Right ventricle myocardium inferior (tissue), 1 donor: ENCODE measurements at places on chromosomes 7 and 10. TPM values are rescaled to one million over a fixed set of nuclear protein-coding genes. Genes with fewer than 3 reads are reported as not detected.

CABCOCO1 gene
- total RNA-seq: not detected

EPHA1 gene
- not detected for total RNA-seq

PLPP4 gene
- not detected for total RNA-seq

CLCN1 gene
- not detected for total RNA-seq

SKIDA1 gene
- 2.6 TPM for total RNA-seq

MBL2 gene
- not detected for total RNA-seq

TMEM184A gene
- total RNA-seq: 0.32 TPM

ASB10 gene
- 41.4 TPM for total RNA-seq

CCL24 gene
- not detected for total RNA-seq

CALML3 gene
- not detected for total RNA-seq

- peak; percentile 31 for DNase-seq
Observed at GRCh38 chr10:115831016-115831415, 442.0 kb downstream of the GFRA1 start.

DNA sequence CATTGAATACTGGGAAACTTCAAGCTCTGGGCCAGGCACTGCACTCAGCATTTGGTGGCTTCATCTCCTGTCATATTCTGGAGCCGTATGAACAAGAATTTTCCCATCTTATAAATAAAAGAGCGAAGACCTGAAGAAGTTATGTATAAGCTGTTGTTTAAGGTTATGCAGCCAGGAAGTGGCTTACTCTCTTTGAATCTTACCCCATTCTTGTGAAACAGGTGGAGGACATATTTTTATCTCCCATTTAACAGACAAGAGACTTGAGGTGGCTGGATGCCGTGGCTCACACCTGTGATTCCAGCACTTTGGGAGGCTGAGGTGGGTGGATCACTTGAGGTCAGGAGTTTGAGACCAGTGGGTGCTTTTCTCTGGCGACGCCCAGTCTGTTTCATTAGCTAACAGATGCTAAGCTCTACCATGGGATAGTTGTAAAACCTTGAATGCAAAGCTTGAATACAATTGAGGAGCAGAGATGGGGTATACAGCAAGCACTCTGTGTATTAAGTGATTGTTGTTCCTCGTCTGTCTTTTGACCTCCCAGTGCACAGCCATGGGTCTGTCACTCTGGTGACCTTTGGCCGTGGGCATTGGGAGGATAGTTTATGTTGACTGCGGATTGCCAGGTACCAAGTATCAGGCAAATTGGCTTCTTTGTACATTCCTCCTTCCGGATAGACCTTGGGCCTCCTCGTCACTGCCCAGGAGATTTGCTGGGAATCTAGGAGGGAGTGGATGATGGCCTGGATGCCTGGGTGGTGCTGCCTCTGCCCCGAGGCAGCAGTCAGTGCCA lies 85.8 kb downstream of the GRK5 start:
- no peak for DNase-seq

GRCh38 chr7:33760834-33761233 lies 144.5 kb upstream of the BMPER start:
- no peak for DNase-seq

DNA sequence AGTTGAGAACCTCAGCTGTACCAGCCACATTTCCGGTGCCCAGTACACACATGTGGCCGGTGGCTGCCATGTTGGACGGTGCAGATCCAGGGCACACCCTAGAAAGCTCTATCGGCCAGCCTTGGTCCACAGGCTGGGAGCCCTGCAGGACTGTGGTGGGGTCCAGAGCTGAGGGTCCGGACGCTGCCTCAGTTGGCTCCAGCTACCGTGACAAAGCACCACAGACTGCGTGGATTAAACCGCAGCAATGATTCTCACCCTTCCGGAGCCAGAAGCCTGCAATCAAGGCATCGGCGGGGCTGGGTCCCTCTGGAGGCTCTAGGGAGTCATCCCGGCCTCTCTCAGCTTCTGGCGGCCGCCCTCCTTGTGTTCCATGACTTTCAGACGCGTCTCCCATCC lies 50.1 kb downstream of the PDGFA start:
- DNase-seq: no peak

DNA sequence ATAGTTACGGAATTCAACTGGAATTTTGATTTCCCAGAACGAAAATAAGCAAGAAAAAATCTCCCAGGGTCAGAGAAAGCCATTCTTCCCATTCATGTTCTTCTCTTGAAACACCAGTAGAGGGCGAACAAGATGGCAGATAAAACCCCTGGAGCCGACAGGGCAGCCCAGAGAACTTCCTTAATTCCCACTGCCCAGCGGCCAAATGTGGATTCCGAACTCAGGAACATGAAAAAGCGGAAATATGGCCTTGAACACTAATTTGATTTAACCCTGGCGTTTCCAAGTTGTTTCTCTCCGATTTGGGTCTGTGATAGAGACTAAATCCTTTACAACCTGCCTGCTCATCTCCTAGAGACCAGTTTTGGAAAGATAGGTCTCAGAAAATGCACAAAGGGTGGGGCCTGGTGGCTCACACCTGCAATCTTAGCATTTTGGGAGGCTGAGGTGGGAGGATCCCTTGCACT lies 100.7 kb upstream of the WAC start:
- peak; percentile 73 for DNase-seq

DNA sequence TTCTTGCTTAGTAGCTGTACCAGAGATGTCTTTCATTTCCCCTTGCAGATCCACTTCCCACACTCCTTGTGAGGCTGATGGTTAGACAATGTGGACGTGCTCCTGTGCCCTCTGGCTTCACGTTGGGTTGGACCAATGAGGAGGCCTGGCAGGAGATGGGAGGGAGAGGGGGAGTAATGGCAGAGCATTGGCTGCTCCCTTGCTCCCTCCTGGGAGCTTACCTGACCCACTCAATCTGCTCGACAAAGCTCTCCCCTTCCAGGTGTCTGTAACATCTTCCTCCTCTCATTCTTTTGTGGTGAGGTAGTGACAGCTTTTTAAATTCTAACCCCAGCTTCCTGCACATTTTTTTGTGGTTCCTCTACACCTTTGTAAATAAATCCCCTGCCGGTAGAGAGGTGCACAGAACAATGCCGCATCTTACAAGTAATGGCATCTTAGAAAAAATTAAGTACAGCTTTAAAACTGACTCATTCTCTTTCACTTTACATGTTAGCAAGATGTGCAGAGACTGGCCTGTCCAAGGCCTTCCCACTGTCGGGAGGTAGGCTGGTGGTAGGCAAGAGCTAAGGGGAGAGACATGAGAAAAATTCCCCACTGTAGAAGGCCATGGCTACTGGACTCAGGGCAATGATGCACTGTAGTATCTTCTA lies 134.3 kb downstream of the HTR7 start:
- no peak for DNase-seq

DNA sequence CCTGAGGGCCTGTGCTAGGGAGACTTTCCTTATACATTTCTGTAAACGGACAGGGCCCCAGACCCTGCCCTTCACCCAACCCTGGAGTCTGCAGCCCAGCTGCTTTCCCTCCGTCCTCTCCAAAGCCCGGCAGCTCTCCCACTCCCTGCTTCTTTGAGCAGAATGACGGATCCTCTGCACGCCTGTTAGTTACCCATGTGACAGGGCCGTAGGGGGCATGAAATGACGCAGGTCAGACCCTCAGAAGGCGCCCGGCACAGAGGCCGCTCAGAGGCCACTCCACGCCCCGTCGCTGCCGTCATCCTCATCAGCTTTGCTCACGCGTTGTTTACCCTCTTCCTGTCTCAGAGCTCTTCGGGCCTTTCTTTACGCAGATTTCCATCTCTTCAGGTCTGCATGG lies 60.2 kb upstream of the MKRN1 start:
- DNase-seq: no peak

DNA sequence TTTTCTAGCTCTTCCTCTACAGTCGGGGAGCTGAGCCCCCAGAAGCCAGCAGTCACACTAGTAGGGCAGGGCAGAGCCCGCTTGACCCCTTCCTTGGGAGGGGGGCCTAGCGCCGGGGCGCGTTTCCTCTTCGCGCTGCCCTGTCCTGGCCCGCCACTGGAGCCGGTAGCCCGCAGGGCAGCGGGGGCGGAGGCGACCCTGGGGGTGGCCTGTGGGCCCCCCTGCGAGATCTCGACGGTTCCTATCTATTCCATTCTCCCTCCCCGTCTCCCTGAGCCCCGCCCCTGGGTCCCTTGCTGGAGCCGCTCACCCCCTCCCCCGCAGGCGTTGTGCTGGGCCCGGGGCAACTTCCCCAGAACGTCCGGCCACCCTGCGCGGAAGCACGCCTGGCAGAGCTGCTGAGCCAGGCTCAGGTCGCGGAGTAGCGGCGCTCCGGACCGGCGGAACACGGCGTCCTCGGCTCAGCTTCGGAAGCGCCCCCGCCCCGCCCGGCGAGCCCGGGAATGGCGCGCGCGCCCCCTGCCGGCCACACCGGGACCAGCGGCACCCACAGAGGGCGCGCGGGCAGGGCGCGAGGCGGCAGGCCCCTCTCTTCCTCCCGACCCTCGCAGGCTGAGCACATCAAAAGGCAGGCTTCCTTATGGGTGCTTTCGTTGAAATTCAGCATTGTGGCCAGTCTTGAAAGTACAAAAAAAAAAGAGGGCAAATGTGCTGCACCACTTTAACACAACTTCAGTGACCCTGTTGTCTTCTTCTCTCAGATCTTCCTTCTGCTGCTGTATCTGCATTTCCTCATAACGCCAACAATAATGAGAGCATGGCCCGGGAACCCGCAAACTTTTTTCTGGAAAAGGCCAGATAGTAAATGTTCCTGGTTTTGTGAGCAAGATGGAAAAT lies 327.6 kb downstream of the TNS3 start:
- DNase-seq: peak; percentile 94

DNA sequence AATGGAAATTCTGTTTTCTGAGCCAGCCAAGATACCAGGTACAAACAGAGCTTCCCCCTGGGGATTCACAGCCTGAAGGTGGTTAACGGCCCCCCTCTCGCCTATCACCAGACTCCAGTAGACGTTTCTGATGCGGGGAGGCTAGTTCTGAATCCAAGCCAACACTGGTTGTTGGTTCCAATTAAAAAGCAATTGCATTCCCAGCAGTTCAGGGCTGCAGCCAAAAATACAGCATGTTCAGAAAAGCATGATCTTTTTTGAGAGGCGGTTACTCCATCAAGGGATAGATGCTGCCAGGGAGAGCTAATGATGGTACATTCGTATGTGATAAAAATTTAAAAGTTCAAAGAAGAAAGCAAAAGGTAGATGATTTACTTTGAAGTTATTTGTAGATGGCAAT lies 481.0 kb downstream of the GALNT17 start:
- no peak for DNase-seq

DNA sequence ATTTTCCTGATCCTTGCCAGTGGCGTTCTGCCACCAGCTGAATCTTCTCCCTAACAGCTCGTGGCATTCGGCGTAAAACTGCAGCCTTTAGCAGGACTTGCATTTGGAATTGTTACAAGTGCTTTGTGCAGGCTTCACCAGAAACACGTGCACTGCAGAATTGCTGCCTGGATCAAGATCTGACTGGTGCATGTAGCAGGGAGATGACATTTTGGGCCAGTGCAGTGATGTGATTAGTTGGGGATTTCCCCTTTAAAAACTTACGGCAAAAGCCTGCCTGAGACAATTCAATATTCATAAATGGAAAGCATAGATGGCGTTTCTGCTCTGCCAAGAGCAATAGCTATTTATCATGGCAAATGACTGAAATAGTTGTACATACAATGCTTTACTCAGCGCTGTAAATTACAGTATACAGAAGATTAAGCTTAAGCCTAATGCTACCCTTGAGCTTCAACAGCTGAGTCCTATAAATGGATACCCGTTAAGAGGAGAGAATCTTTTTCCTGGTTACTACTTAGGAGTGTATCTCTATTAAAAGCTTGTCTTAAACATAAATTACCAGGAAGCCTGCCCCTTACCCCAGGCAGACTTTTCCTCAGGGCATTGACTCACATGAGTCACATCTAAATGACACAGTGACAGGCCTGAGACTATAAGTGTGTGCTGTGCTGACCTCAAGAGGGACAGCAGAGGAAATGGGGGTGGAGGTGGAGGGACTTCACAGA lies 106.3 kb downstream of the ATXN7L1 start:
- no peak for DNase-seq
